ENCODE measurements at places on chromosomes 2 and 18. TPM values are rescaled to one million over a fixed set of nuclear protein-coding genes. Genes with fewer than 3 reads are reported as not detected.
A peak's percentile ranks its signal among the peaks of the same experiment; 100 is the strongest.

The HEATR5B gene
- total RNA-seq = 13.6 TPM

The PSMD14 gene
- total RNA-seq = 93.7 TPM

- no peak overlapping the region for H3K27ac ChIP-seq
- no peaks in the 10 kb centered on the region for H3K4me1 ChIP-seq
- DNase-seq = no peak
- H3K36me3 ChIP-seq = no peaks in the 10 kb centered on the region
Observed at GRCh38 chr18:48184118-48184517, 225.1 kb downstream of the ZBTB7C start.

DNA sequence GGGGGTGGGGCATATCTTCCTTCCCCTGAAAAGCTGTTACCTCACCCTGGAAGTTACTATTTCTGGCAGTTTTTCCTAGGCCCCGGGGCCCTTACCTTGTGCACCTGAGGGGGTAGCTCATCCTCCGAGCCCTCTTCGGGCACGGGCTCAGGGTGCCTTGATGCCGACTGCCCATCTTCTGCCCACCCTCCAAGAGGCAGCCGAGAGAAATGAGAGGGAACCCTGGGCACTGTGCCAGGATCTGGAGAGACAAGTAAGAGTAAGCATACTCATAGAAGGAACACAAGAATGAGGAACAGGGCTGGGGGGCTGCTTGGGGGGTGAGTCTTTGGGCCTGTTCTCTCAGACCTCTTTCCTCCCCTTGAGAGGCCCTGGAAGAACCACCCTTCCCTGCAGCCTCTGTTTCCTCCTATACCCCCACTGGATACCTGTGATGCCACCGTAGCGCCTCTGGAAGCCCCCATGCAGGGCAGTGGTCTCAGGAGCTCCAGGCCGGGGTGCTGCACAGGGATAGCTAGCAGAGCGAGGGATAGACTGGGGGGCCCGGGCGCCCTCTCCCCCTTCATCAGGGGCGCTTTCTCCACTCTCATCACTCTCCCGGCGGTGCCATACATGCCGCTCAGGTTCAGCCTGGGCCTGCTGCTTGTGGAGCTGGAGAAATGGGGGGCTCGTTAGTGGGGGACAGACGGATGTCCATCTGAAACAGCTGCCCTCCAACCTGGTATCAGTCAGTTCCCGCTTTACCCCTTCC is 2.1 kb upstream of the ABCB6 start:
- H3K27ac ChIP-seq = no peak overlapping the region
- H3K36me3 ChIP-seq = peaks cover 5% of the 10 kb centered on the region
- H3K4me3 ChIP-seq = no peak overlapping the region

GRCh38 chr2:183610724-183611123 is 486.5 kb downstream of the NUP35 start:
- H3K4me3 ChIP-seq = no peak overlapping the region
- H3K27me3 ChIP-seq = no peaks in the 10 kb centered on the region
- DNase-seq = no peak
- no peaks in the 10 kb centered on the region for H3K36me3 ChIP-seq
- H3K4me1 ChIP-seq = no peaks in the 10 kb centered on the region
- no peak overlapping the region for H3K27ac ChIP-seq

The DTYMK gene
- total RNA-seq = 122 TPM

- 0 out of 2 replicates have a peak, but pooled peaks cover 2% of the 10 kb centered on the region for H3K27me3 ChIP-seq
- peak; percentile 22 for DNase-seq
- no peaks in the 10 kb centered on the region for H3K36me3 ChIP-seq
- H3K27ac ChIP-seq = no peak overlapping the region
- no peak overlapping the region for H3K4me3 ChIP-seq
Observed at GRCh38 chr18:24514439-24514838, 54.0 kb downstream of the HRH4 start.

The GNAL gene
- 0.44 TPM for total RNA-seq

GRCh38 chr18:7815787-7816186 is 248.7 kb downstream of the PTPRM start:
- H3K27me3 ChIP-seq = no peaks in the 10 kb centered on the region
- no peak overlapping the region for H3K27ac ChIP-seq
- no peak overlapping the region for H3K4me3 ChIP-seq
- H3K36me3 ChIP-seq = no peaks in the 10 kb centered on the region
- H3K4me1 ChIP-seq = no peaks in the 10 kb centered on the region

DNA sequence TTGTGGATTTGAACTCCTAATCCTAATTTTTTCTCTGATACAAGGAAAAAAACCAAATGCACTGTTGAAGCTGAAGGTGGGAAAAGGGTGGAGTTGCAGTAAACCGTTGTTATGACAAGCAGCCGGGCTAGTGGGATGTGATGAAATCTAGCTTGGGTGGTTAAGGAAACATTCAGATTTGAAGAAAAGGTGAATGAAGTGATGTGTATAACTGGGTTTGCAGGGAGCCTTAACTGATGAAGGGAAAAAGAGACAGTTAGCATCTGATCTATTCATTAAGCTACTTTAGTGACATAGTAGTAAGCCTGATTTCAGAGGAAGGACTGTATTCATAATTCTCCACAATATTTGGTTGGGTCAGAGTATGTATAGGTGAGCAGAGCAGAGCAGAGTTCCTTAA is 3.5 kb downstream of the EML6 start:
- H3K36me3 ChIP-seq = no peaks in the 10 kb centered on the region
- no peak for DNase-seq
- H3K4me3 ChIP-seq = no peak overlapping the region
- no peak overlapping the region for H3K27ac ChIP-seq
- peaks cover 4% of the 10 kb centered on the region for H3K27me3 ChIP-seq

The COL3A1 gene
- 6.9 TPM for total RNA-seq

The OSR1 gene
- total RNA-seq = 4.4 TPM

GRCh38 chr18:6427286-6427685 is 12.6 kb upstream of the L3MBTL4 start:
- no peak overlapping the region for H3K4me3 ChIP-seq
- no peaks in the 10 kb centered on the region for H3K36me3 ChIP-seq
- H3K27ac ChIP-seq = no peak overlapping the region
- H3K4me1 ChIP-seq = no peaks in the 10 kb centered on the region
- H3K27me3 ChIP-seq = no peaks in the 10 kb centered on the region
- DNase-seq = no peak

GRCh38 chr2:163177592-163177991 is 339.0 kb upstream of the KCNH7 start:
- no peak for DNase-seq
- no peak overlapping the region for H3K27ac ChIP-seq
- H3K4me3 ChIP-seq = no peak overlapping the region
- no peaks in the 10 kb centered on the region for H3K36me3 ChIP-seq

DNA sequence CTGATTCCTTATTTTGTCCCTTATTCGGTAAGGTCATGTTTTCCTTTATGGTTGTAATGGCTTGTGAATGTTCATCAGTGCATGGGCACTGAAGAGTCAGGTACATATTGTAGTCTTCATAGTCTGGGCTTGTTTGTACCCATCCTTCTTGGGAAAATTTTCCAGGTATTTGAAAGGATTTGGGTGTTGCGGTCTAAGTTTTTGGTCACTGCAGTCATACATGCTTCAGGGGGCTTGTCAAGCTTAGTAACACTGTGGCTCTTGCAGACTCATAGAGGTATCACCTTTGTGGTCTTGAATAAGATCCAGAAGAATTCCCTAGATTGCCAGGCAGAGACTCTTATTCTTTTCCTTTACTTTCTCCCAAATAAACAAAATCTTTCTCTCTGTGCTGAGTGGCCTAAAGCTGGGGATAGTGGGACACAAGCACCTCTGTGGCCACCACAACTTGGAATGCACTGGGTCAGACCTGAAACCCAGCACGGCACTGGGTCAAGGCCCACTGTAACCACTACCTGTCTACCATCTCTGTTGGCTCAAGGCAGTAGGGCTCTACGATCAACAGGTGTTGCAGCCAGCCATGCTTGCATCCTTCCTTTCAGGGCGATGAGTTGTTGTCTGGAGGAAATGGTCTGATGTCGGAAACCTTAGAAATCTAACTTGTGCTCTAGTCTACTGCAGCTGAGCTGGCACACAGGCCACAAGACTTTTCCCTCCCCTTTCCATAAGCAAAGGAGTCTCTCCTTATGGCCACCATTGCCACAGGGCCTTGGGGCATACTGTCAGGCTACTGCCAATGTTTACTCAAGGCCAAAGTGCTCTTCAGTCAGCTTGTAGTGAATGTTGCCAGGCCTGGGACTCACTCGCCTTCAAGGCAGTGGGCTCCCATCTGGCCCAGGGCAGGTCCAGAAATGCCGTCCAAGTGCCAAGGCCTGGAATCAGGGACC is 21.5 kb downstream of the IL1RN start:
- H3K36me3 ChIP-seq = no peaks in the 10 kb centered on the region
- no peak overlapping the region for H3K27ac ChIP-seq
- H3K27me3 ChIP-seq = no peaks in the 10 kb centered on the region
- no peak overlapping the region for H3K4me3 ChIP-seq
- H3K4me1 ChIP-seq = no peaks in the 10 kb centered on the region

The SKOR2 gene
- total RNA-seq = not detected

GRCh38 chr2:126777620-126777978 is 121.1 kb upstream of the TEX51 start:
- H3K36me3 ChIP-seq = no peaks in the 10 kb centered on the region
- no peaks in the 10 kb centered on the region for H3K4me1 ChIP-seq
- DNase-seq = no peak
- peak overlapping the region; percentile 79 for H3K4me3 ChIP-seq

DNA sequence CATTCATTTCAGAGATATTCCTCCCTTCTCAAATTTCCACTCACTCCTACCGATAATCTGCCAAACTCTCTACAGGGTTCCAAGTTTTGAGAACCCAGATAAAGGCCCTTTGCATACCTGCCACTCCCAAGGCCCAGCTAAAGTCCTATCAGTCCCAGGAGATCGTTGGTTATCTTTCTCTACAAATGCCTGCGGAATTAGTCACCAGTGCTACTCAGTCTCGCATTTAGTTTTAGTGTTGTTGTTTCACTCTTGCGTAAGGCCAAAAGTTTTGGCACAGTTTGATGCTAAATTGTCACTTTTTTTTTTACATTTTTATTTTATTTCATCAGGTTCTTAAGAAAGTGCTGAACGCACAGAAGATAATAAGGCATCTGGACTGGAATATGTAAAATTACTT is 29.2 kb upstream of the SETBP1 start:
- no peak for DNase-seq
- no peaks in the 10 kb centered on the region for H3K27me3 ChIP-seq
- no peak overlapping the region for H3K4me3 ChIP-seq

DNA sequence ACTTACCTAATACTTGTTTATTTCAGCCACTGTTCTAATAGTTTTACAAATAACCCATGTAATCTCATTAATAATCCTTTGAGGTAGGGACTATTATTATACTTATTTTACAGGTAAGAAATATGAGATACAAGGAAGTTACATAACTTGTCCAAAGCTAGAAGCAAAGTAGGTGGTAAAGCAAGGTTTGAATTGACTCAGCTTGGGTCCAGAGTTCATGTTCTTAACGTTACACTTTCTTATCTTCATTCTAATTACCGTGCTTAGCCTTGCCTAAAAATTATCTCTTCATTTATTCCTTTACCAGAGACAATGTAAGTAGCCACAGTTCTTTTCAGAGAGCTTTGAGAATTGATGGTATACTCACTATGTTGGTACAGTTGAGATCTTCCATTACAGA is 743.6 kb downstream of the KCNJ3 start:
- no peaks in the 10 kb centered on the region for H3K4me1 ChIP-seq
- H3K36me3 ChIP-seq = no peaks in the 10 kb centered on the region
- H3K4me3 ChIP-seq = no peak overlapping the region
- H3K27ac ChIP-seq = no peak overlapping the region

DNA sequence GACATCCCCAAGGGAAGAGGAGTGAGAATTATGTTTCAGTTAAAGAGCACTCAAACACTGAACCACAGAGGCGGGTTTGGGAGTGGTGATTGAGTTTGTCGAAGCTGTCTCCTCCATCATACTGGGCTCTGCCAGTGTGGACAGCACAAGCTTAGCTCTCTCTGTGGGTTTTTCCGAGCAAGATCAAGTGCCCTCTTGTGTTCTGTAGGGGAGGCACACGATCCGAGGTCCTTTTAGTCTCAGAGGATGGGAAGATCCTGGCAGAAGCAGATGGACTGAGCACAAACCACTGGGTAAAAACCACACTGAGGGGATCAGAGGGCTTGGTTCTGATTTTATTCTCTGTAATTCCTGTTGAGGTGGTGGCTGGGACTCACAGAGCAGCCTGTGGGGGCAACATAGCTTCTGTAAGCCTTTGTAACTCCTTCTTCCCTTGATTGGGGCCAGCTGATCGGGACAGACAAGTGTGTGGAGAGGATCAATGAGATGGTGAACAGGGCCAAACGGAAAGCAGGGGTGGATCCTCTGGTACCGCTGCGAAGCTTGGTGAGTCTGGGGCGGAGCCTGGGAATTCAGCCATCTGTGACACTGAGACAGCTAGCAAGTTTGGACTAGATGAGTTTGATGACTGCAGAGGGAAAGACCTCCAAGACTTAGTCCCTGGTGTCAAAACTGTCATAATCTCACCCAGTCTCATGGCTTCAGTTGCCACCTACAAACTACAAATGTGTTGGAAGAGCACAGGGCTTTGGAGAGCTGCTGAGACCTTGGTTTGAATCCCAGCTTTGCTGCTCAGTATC is 2.0 kb downstream of the NAGK start:
- H3K4me3 ChIP-seq = no peak overlapping the region
- no peaks in the 10 kb centered on the region for H3K27me3 ChIP-seq
- no peak for DNase-seq
- peaks cover 14% of the 10 kb centered on the region for H3K4me1 ChIP-seq
- H3K27ac ChIP-seq = no peak overlapping the region

GRCh38 chr2:1674276-1674675 is 70.0 kb downstream of the PXDN start:
- H3K4me3 ChIP-seq = no peak overlapping the region
- DNase-seq = no peak
- no peaks in the 10 kb centered on the region for H3K27me3 ChIP-seq
- peaks cover 11% of the 10 kb centered on the region for H3K4me1 ChIP-seq
- no peaks in the 10 kb centered on the region for H3K36me3 ChIP-seq

DNA sequence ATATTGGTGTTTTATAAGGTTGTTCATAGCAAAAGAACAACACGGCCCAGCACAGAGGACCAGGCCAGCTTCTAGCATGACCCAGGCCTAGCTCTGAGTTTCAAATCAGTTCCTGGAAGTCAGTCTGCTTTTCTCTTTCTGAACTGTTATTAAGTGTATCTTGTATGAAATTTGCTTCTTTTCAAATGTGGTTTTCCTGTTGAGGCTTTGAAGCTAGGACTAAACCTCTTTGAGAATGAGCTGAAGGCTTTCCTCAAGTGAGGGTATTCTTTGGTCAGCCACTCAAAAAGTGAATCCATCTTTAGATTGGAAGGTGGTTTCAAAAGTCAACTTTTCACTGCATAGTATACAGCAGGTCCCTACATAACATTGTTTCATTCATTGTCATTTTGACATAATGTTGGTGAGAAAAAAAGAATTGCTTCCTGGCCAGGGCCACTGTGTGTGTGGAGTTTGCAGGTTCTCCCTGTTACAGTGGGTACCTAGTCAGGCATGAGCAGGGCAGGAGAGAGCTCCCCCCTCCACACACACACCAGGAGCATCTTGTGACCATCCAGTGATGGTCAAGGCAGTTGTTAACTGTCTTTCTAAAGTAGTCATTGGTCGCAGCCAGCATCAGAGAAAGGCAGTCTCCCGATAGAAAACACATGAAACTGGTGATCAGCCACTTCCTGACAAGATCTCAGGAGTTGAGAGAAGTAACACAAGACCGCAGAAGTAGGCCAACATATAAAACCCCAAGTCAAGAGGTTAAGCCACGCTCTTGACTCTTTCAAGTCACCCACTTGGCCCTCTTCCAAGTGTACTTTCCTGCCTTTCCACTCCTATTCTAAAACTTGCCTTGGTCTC is 6.7 kb upstream of the ACAA2 start:
- H3K4me3 ChIP-seq = no peak overlapping the region
- no peaks in the 10 kb centered on the region for H3K36me3 ChIP-seq
- DNase-seq = no peak
- H3K27ac ChIP-seq = no peak overlapping the region
- no peaks in the 10 kb centered on the region for H3K27me3 ChIP-seq

- DNase-seq = no peak
- H3K36me3 ChIP-seq = no peaks in the 10 kb centered on the region
- no peaks in the 10 kb centered on the region for H3K27me3 ChIP-seq
- H3K4me1 ChIP-seq = no peaks in the 10 kb centered on the region
- H3K27ac ChIP-seq = no peak overlapping the region
Observed at GRCh38 chr18:51953521-51953920, 386.5 kb upstream of the DCC start.

Measured in Panc1 (cell line).